ENCODE measurements at places on chromosomes 7 and 10.

DNA sequence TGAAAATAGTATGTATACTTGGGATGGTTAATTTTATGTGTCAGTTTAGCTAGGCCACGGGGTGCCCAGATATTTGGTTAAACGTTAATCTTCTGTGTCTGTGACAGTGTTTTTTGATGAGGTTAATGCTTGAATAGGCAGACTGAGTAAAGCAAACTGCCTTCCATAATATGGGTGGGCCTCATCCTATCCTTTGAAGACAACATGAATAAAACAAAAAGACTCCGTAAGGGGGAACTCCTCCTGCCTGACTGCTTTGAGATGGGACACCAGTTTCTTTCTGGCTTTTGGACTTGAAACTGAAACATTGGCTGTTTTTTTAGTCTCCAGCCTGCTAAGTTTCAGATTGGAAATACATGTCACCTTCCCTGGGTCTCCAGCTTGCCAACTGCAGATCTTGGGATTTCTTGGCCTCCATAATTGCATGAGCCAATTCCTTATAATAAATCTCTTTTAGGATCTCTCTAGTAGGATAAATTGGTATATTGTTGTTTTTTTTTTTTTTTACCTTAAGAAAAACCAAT is 59.9 kb upstream of the GLCCI1 start:
- DNase-seq, result no peak

- peak; percentile 64 for DNase-seq
Measured at GRCh38 chr10:60646966-60647796, 131.1 kb upstream of the CDK1 start.

DNA sequence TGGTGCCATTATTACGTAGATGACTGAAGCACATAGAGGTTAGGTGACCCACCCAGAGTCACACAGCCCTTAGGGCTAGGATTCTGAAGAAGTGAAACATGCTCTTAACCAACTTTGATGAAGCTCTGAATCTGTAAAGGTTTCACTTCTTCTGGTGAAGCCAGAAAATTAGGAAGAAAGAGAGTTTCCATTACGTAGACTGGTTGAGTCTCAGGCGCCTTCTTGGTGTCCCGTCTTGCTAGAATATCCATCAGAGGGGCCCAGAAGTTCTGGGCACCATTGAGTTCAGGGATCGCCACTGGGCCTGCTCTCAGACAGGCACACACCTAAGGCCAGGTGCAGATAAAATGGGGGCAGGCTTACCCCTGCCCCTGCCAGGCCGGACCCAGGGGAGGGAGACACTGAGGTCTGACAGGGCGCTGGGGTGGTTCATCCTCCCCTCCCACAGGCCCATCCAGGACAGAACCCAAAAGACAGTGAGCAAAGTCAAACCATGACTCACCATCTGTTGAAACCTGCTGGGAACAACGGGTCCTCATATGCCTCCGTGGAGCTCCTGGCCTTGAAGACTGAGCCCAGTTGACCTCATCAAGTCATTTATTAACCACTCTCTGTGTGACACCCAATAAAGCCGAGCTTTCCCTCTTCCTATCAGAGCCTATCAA is 33.2 kb downstream of the DRGX start:
- DNase-seq, result no peak

GRCh38 chr7:118079369-118079768 is 104.6 kb upstream of the LSM8 start:
- DNase-seq, result no peak

- peak; percentile 40 for DNase-seq
Measured at GRCh38 chr7:69739931-69740431, 141.7 kb downstream of the AUTS2 start.

DNA sequence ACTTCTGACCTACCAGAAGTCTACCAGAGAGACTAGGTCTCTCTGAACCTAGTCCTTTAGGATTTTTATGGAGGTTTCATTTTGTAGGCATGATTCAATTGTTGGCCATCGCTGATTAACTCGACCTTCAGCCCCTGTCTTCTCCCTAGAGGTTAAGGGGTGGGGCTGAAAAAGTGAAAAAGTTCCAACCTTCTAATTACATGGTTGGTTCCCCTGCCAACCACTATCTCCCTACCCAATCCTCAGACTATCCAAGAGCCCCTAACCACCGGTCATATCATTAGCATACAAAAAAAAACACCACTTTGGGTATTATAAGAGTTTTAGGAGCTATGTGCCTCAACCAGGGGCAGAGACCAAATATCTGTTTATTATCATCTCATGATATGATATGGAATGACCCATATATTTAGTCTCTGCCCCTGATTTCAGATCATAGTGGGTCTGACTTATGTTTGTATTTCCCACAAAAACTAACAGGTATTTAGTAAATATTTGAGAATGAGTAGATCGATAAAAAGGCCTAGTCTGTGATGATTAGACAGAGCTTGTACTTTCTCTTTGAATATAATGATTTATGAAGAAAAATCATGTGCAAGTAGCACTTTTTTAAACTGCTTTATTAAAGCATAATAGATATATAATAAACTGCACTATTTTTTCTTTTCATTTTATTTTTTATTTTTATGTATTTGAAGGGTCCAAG is 35.8 kb downstream of the DNAJC9 start:
- no peak for DNase-seq

DNA sequence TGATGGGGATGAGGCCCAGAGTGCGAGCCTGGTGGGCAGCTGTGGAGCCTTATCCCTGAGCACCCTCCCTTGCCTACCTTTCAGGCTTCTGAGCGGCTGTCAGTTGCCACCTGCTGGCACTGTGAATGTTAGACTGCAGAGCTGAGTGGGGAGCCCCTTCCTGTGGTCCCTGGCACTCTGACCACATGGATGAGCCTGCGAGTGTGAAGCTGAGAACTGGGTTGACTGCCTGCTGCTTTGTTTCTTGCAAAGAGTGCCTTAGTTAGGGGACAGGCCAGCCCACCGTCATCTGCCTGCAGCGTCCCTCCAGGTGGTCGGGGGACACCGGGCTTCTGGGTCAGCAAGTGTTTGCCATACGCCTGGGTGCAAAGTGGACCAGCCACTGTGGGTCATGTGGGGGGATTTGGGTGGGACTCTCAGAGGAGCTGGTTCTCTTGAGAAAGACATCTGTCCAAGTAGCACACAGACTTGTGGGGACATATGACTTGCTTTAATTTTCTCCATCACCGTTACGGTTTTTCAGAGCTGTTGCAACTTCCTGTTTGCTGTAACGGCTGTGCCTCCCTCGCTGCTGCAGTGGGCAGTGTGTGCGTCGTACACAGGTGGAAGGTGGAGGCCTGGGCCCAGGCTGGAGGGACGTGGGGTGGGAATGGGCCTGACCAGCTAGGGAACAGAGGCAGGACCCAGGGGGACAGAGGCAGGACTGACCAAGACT is 13.7 kb downstream of the INPP5A start:
- DNase-seq, result no peak

GRCh38 chr7:30330134-30331111 is 46.0 kb downstream of the ZNRF2 start:
- no peak for DNase-seq

Data from fibroblast of skin of right quadriceps (primary cell).